Stimulated activated CD8-positive, alpha-beta memory T cell treated with anti-CD3 and anti-CD28 coated beads, Interleukin-7, amount 100 ng/mL, for 24 hours (primary cell): ENCODE measurements at places on chromosomes 1 and 21.
A peak's percentile ranks its signal among the peaks of the same experiment; 100 is the strongest.

- no peak for DNase-seq
Observed at GRCh38 chr1:19346026-19346425, 33.9 kb downstream of the SLC66A1 start.

DNA sequence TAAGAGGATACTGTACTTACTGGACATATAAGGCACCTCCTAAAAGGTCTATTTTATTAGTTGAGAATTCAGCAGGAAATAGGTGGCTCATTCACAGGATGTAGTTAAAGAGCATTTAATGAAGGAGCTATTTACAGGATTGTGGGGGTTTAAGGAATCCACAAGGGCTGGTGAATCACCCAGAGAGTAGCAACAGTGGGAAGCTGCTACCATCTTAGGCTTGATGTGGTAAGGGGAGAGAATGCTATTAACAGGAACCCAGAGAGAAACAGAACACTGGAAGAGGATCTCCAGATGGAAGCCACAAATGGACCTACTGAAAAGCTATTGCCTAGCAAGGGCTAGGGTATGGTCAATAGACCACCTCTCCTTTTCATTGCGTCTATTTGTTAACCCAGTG is 52.0 kb upstream of the COL11A1 start:
- no peak for DNase-seq

DNA sequence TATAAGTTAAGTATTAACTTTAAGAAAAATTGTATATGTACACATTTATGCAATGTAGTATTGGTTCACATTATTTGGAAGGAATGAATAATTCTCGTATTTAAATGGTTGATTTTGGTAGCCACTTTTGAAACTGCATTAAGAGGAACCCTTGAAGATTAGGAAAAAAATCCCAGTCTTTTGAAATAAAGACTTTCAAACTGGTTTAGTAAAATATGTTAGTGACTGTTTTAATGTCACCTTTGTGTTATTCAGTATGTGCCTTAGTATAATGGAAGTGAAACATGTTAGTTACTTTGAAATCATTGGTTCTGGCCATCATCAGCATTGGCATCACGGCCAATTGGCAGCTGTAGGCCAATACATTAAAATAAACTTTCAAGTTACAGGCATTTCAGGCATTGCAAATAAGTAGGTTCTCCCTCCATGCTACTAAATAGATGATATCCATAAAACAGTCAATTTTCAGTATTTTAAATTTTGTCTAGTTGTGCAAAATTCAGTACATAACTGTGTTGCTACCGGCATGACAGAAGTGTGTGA is 4.4 kb downstream of the MIER1 start:
- no peak for DNase-seq

GRCh38 chr1:53449693-53450092 is 9.5 kb upstream of the DMRTB1 start:
- no peak for DNase-seq

DNA sequence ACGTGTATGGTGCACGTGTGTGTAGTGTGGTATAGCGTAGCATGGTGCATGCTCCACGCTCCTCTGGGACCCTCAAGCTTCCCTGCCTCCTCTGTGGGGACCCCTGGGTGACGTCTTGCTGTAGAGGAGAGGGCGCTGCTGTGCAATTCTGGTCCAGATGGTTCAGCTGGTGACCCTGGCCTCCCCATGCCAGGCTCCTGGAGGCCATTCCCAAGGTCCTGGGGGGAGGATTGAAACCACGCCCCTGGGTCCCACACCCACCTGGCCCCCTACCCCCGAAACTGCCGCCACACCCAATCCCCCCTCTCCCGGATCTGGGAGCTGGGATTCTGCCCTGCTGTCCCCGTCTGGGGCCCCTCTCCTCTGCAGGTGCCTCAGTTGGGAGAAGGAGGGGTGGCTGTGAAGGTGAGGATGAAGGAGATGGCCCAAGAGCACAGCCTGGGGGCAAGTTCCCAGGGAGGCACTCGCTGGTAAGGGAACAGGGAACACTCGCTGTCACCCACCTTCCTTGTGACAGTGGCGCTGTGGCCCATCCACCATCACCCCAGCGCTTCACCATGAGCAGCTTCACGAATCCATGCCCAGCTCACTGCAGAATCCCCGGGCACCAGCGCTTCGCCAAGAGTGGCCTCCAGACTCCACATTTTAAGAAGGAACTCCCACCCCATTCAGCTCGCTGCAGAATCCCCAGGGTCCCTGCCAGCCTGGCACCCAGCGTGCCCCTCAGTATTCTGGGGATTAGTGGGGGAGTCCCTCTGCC is 38.0 kb downstream of the WDR4 start:
- no peak for DNase-seq

- no peak for DNase-seq
Observed at GRCh38 chr21:39444421-39445180, 977 bp downstream of the LCA5L start.

GRCh38 chr1:234955107-234955731 is 173.4 kb downstream of the TOMM20 start:
- no peak for DNase-seq

DNA sequence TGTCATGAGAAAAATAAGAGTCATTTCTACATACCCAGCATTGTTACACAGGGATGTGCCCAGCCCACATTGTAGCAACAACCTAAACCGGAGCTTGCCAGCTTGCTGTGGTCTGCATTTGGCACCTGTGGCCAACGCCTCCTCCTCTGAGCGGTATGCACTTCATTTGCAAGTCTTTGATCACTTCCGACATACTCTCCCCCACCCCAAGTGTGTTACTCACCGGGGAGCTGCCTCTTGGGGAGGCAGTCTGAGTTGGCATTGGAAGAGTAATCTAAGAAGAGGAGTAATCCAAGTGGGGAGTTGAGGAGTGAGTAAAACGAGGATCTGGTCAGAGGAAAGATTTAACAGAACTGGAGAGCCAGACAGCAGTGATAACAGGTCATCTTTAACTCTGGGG is 3.8 kb downstream of the BCL9 start:
- DNase-seq, result peak; percentile 69

DNA sequence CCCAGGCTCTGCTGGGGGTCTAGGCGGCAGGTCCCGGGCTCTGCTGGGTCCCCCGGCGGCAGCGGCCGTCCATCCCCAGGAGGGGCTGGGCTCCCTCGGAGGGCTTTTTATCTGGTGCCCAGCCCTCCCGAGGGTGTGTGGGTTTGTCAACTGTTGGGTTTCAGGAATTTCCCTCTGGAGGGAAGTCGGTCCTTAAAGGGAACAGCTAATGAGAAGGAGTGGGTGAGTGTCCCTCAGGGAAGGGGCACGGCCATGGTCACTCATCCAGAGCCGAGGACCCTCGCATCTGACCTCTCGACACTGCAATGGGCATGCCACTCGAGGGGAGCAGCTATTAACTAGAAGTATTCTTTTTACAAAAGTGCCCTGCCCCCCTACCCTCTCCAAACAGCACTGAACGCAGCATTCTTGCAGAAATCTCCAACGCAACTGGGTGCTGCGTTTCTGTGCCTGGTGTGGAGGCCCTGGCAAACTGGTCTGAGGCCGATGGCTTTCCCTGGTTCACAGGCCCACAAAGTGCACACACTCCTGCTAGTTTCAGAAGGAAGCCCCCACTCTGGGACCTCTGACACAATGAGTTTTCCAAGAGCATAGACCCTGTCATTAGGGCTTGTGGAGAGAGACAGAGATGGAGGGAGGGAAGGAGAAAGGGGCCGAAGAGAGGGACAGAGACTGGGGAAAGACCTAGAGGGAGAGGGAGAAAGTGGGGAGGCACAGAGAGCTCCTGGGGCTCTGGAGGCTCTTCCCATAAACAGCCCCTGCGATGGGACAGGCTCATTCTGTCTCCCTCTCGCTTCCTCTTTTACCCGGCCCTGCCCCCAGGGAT is 1.0 kb upstream of the TSPEAR start:
- no peak for DNase-seq

DNA sequence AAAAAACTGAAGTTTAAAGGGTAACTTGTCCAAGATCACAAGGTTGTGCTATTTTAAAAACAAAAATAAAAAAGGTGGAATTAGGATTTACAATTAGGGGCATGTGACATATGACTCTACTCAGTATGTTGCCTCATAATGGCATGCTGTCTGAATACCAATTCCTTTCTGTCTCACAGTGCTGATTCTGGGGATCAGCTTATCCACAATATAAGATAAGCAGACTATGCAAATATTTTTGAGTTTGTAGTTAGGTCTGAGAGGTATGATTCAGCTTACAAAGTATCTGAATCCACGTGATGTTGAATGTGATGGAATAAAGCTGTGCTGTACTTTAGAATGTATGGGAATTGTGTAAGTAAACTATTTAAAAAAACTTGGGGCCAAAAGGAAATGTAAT is 216.6 kb downstream of the HHIPL2 start:
- no peak for DNase-seq

DNA sequence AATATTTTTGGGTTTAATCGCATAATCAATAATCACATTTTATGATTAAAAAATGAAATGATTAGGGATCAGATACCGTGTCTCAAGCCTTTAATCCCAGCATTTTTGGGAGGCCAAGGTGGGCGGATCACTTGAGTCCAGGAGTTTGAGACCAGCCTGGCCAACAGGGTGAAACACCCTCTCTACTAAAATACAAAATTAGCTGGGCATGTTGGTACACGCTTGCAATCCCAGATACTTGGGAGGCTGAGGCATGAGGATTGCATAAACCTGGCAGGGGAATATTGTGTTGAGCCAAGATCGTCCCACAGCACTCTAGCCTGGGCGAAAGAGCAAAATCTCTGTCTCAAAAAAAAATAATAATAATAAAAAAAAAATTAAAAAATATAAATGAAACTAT is 1581.4 kb downstream of the KCNT2 start:
- no peak for DNase-seq

DNA sequence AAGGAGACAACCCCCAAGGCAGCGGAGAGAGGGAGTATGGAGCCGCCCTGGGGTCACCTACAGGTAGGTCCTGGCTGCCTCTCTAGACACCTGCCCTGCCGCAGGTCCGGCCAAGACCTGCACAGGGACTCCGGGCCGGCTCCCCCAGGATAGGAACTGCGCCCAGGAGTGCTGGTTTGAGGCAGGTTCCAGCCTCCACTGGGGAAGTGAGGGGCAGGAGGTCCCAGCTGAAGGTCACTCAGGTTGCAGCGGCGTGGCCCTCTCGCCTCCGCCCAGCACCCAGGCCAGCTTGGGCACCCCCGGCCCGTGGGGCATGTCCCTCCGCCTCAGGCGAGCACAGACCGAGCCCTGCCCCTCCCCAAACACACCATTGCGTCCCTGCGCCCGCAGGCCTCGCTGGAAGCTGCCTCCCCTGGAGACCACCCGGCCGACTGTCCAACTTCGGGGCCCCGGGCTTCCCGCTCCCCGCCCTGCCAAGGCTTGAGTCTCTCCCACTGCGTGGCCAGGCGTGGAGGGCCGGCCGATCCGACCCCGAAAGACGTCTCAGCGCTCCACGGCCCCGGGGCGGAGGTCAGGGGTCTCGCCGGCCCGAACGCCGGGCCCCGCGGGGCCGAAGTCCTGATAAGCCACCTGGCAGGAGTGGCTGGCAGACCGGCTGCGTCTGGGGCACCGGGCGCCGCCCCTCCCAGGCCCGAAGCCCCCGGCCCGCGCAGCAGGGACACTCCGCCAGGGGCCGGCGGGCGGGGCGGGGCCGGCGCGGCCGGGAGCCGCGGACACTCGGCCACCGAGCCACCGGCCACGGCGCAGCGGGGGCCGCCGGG is 1.4 kb upstream of the SKI start:
- no peak for DNase-seq

DNA sequence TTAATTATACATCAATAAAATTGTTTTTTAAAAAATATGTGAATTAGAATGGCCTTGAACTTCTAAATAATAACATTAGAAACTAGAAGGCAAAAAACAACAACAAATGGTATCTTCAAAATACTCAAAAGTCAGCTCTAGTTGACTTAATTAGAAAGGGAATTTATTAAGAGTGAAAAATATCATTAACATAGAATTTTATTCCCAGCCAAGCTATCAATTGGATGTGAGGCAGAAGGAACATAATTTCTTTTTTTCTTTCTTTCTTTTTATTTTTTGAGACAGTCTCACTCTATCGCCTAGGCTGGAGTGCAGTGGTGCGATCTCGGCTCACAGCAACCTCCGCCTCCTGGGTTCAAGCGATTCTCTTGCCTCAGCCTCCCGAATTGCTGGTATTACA is 51.2 kb upstream of the CAPZB start:
- no peak for DNase-seq

DNA sequence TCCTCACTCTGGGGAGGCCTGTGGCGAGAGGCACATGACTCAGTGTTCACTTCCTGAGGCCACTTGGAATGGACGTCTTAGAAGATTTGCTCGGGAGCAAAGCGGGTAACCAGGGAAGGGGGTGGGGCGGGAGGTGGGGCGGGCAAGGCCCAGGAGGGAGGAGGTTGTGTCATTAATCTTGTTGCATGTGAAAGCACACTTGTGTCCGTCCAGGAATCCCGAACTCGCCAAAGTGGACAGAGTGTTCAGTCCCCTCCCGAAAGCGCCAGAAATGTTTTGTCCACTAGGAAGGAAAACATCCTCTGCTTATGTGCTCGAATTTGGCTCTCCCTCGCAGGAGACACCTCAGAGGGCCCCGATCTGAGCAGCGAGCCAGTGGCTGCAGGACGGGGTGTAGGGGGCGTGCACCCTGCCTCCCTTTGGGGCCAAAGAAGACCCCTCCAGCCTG is 84.2 kb downstream of the SPSB1 start:
- DNase-seq, result no peak

DNA sequence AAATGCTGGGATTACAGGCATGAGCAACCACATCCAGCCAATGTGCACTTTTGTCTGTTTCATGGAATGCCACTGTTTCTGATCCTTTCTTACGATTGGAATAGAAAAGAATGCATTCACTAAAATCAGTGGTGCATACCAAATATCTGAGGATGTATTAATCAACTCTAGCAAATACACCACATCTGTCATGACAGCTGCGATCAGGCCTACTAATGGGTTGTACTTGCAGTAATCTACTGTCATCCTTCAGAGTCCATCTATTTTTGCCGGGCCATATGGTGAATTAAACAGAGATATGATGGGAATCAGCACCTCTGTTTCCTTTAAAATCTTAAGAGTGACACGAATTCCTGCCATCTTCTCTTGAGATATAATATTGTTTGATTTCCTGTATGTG is 8.5 kb upstream of the USP1 start:
- DNase-seq, result no peak

DNA sequence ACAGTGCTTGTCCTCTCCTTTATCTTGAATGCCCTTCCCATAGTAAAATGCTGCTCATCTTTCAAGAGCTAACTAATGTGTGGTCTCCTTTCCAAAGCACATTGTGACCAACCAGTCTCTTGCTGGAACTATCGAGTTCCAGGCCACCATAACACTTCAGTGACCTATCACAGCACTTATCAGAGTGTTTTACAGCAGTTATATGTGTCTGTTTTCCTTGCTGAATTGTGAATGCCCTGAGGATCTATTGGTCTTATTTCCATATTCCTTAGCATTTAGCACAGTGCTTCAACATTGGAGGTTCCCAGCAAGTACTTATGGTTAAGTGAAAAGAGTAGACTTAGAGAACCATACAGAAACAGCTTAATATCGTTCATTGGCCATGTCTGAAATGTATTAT is 264.3 kb downstream of the DYRK1A start:
- no peak for DNase-seq
